Right ventricle myocardium superior (tissue), 1 donor: ENCODE measurements at places on chromosomes 1 and 21. TPM values are rescaled to one million over a fixed set of nuclear protein-coding genes. Genes with fewer than 3 reads are reported as not detected.

NIT1 gene
- 33.8 TPM for total RNA-seq

- DNase-seq = no peak
Measured at GRCh38 chr1:208272713-208273112, 28.5 kb upstream of the PLXNA2 start.

- no peak for DNase-seq
Measured at GRCh38 chr1:116340506-116341231, 32.4 kb upstream of the ATP1A1 start.

GRCh38 chr1:110227774-110228173, 17.7 kb downstream of the KCNC4 start:
- no peak for DNase-seq
